ENCODE measurements at places on chromosomes 3 and 15.

DNA sequence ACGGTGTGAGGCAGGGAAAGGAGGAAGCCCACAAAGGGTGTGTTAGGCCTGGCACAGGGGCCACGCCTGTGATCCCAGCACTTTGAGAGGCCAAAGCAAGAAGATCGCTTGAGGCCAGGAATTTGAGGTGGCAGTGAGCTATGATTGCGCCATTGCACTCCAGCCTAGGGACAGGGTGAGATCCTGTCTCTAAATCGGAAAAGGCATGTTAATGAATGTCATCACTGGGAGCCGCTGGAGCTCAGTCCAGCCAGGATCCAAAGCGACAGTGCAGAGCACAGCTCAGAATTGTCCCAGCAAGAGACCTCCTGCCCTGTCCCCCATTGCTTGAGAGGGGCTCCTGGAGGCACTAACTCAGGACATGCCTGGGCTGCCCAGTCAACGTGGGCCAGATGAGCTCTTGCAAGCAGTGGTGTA, 15.0 kb upstream of the FBLN2 start:
- no peak for DNase-seq

GRCh38 chr15:81981908-81982307, 63.9 kb downstream of the MEX3B start:
- DNase-seq: no peak

DNA sequence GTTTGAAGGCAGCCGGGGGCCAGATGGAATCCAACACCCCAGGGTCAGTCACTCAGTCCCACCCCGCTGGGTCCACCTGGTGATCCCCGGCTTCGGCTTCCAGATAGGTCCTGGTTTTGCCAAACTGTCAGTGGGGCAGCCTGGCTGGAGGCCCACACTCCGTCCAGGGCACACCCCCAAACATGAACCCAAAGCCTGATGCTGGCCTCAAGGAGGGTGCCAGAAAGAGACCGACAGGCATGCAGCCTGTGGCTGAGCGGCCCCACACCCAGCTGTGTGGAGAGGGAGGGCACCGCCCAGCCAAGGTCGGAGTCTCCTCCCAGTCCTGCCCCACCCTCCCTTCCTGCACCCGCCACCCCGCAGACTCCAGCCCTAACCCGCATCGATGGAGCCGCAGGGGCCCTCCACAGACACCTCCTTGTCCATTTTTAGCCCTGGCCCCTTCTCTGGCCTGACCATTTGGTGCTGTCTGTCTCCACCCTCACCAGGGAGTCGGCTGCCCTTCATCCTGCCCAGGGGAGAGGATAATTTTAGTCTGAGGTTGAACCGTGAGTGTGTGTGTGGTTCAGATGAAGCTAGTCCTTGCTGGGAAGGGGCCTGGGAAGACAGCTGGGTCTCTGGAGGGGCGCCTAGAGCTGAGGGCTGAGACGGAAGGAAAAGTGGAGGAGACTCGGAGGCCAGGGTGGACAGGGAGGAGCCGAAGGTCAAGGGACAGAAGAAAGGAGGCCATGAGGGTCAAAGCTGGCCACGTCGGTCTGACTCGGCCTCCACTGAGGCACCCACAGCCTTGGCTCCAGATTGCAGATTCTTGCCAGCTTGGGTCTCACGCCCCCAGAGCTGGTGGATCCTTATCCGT, 23.1 kb downstream of the TNK2 start:
- no peak for DNase-seq

DNA sequence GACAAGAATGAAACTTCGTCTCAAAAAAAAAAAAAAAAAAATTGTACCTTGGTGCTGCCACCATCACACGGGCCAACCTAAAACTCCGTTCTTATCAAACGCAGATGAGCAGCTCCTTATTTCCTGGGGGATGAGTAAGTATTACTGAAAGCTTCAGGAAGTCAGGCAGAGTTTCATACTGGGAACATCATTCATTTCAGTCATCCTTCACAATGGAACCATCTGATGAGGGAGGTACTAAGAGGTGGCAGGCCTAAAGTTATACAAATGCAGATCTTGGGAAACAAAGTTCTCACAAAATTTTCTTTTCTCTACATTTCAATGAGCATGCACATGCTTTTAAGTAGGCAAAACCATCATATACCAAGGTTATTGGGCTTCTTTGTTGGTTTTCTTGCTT, 636.0 kb upstream of the LMCD1 start:
- no peak for DNase-seq

All from effector memory CD4-positive, alpha-beta T cell (primary cell).